ENCODE measurements at places on chromosomes 3 and 15. TPM values are rescaled to one million over a fixed set of nuclear protein-coding genes. Genes with fewer than 3 reads are reported as not detected.

Gene TSEN2
- polyA plus RNA-seq = 18.9 TPM

Gene ANKRD28
- 47.3 TPM for polyA plus RNA-seq

DNA sequence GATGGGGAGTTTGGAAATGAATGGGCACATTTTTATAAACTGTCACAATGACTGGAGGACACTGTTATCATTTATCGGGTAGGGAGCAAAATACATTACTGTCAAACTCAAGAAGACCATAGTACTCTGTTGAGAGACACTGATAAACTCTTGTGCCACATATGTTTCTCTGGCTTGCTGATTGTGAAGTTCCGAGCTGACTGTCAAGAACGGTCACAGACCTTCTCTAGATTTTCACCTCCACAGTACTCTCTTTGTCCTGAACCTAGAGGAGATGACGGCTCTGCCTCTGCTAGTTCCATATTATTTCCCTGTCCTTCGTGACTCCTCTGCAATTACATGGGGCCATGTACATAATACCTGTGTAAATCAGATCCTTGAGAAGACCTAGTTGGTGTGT, 451.9 kb downstream of the LPP start:
- no peak for DNase-seq

GRCh38 chr3:188330138-188330537, 176.2 kb downstream of the LPP start:
- DNase-seq = no peak

- DNase-seq = no peak
These were observed 9.4 kb upstream of the KIF7 start for GRCh38 chr15:89664441-89665350.

Data from left renal pelvis (tissue), 4 donors.